ENCODE measurements at places on chromosomes 16 and 17. TPM values are rescaled to one million over a fixed set of nuclear protein-coding genes. Genes with fewer than 3 reads are reported as not detected.

Gene CCDC40
- total RNA-seq: 22.6 TPM

Gene RFWD3
- total RNA-seq: 26.0 TPM

Gene EFCAB3
- not detected for total RNA-seq

Gene PDILT
- not detected for total RNA-seq

Gene CLEC18B
- 5.3 TPM for total RNA-seq

Gene NEK8
- 20.6 TPM for total RNA-seq

Gene CCL4
- 5.1 TPM for total RNA-seq

Gene FBXO39
- total RNA-seq: not detected

Gene KRT20
- total RNA-seq: not detected

Gene CDT1
- 1.5 TPM for total RNA-seq

Gene KCNH4
- total RNA-seq: 0.35 TPM

Gene ADAD2
- 0.72 TPM for total RNA-seq

Gene KRT32
- not detected for total RNA-seq

Gene CIBAR2
- 1.6 TPM for total RNA-seq

Gene FSCN2
- total RNA-seq: 3.8 TPM

Gene ZP2
- not detected for total RNA-seq

Gene KRT24
- 0.31 TPM for total RNA-seq

Gene SLC2A4
- 4.2 TPM for total RNA-seq

Gene TBX2
- total RNA-seq: 66.4 TPM

Gene TBC1D3H
- total RNA-seq: not detected

Gene TAF1C
- 64.7 TPM for total RNA-seq

Gene TNFSF13
- total RNA-seq: 99.2 TPM

All from kidney (tissue), 22 donors.